ENCODE measurements at places on chromosomes 3 and 15.

DNA sequence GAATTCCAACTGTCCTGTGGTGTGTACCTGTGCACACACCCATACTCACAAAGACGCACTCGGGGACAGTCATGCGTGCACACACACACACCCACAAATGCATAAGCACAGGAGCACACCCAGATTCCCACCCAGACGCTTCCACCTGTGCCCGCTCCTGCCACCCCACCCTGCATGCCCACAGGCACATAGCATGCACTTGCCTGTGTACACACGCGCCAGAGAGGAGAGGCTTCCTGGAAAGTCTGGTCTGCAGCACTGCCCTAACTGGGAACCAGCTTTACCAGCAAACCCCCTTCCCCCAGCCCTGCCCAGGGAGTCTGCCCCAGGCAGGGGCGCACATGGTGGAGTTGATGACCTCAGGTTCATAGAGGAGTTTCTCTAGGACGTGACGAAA, 246.2 kb downstream of the UACA start:
- DNase-seq = no peak

GRCh38 chr15:82292271-82292670, 29.7 kb downstream of the SAXO2 start:
- DNase-seq = no peak

DNA sequence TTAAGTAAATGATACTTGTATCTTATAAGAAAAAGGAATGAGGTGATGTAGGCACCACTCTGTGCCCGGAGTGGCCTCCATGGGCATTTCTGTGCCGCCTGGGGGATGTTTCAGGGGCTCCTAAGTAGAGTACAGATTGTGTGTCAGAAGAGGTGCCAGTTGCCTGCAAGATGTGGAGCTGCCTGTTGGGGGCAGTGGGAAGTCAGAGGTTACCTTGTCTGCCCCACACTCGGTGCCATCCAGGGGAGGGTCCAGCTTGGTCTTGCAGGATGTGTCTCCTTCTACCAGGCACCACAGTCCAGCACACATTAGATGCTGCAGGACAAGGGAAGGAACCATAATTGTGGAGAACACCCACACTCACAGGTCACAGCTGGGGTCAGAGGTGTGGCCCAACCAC, 208.8 kb downstream of the ADAMTS17 start:
- no peak for DNase-seq

DNA sequence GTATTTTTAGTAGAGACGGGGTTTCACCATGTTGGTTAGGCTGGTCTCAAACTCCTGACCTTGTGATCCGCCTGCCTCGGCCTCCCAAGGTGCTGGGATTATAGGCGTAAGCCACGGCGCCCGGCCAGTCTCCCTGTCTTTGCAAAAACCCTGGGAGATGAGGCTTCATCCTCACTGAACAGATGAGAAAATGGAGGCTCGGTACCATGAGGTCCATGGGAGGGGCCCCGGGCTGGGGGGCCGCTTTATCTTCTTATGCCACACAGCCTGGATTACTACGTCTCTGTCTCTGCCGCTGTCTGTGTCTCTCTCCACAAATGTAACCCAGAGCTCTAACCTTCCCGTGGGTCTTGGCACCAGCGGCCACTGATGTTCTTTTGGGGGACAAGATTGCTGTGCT, 39.1 kb downstream of the ABTB1 start:
- DNase-seq = no peak

GRCh38 chr15:82625136-82625535, 22.0 kb downstream of the CPEB1 start:
- DNase-seq = no peak

DNA sequence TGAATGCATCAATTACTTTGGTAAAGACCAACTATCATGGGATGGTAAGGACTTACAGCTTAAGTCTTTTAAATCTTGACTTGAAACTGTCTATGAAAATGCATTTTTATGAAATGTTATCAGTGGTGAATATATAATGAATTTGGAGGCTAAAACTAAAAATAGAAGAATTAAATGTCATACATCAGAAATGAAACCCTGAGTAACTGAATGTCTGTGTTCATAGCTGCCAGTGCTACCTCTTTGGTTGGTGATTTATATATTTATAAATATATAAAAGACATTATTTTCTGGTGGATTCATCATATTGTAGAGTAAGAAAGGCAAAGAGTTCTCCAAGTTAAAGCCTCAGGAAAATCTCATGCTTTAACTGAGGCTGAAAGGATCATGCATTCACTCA, 12.2 kb downstream of the SLC12A6 start:
- no peak for DNase-seq

DNA sequence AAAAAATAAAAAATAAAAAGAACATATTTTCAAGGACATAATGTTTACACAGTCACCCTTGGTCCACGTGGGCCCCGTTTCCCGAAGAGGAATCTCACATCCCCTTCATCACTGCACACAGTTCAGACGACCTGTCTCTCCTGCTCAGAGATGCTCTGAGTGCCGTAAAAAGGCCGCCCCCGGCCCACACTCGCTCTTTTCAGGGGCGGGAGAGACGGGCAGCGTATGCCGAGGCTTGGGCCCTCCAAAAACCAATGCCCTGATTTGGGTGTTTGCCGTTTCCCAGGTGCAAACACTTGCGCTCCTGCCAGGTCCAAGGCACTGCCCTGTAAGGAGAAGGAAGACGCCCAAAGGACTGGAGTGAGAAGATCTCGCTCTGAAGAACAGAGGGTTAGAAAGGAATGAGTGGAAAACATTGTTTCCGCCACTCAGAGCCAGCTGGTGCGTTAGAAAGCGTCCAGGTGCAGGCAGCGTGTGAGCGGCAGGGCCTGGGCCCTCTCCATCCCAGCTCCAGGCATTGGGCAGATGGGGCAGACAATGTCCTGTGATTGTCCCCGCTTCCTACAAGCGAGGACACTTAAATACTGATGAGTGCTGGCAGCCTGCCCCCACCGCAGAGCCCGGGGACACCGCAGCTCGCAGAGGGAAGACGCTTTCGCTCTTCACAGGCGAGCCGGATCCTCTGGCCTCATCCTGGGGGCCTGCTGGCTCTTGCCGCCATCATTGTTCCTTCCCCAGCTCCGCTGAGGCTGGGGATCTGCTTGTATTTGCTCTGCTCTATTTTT, 53.2 kb downstream of the NIPA2 start:
- DNase-seq = no peak

- no peak for DNase-seq
Observed at GRCh38 chr3:94132777-94133176, 69.9 kb downstream of the NSUN3 start.

GRCh38 chr3:65729555-65729954, 309.2 kb downstream of the MAGI1 start:
- DNase-seq = no peak

Measured in activated CD8-positive, alpha-beta memory T cell treated with anti-CD3 and anti-CD28 coated beads for 24 hours (primary cell).